ENCODE measurements at places on chromosomes 4 and X.

DNA sequence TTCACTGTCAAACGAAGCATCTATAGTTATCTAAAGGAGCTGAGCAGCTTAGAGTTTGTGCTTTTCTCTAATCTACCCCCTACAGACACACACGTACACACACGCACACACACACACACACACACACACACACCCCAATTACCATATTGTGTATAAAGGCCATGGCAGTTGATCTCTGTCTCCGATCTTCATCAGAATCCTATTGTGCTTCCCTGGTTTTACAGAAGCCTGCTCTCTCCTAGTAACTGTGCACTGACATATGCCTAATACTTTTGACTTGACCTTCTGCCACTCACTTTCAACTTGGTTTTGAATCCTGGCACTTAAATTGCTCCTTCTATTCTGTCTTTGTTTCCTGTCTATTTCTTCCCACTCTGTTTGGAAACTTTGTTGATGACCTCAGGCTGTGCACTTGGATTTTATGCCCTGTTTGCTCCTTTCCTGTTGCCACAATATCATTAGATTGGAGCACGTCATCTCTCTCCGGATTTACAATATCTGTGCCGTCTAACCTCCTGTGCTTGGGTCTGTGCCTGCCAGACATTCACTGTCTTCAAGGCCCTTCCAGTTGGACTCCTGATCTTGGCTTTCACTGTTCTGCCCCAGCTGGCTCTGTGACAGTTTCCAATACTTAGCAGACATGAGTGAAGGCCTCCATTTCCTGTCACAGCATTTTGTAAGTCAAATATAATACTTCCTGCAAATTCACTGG is 928.1 kb downstream of the FAT4 start:
- no peak for DNase-seq

- peak; percentile 32 for DNase-seq
Observed at GRCh38 chrX:84339507-84340364, 151.7 kb upstream of the RPS6KA6 start.

DNA sequence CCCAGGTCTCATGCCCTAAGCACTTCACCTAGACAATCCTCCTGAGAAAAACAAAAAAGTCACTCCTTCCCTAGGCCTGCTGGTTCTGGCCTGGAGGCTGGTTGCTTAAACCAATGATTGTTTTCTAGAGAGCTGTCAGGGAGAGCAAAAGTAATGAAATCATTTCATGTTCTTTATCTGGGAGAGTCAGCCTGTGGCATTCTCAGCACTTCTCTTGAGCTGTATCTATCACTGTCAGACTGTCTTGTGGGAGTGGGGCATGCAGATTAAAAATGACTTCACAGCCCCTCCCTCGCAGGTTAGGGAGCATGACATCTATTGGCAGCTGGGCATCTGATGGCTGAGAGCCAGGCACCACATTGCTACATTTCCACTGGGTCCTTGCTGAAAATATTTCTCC is 20.4 kb upstream of the TMEM154 start:
- DNase-seq = no peak

- no peak for DNase-seq
Observed at GRCh38 chr4:112185334-112185733, 40.1 kb downstream of the FAM241A start.

DNA sequence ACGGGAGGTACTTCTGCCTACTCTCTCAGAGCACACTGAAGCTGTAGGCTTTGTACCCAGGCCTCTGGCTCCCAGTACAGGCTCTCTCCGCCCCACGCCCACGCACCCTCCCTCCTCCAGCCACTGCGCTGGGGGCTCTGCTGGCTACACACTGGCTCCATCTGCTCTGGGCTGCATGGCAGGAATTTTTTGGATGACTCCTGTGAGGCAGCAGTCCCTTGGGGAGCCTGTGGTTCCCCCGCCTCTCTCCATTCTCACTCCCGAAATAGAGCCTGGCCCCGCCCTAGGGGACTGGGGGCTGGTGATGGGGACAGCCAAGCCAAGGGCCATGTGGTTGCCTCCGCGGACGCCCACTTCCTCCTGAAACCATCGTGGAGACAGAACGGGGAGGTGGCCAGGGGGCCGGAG is 58.1 kb upstream of the ADRA2C start:
- peak; percentile 92 for DNase-seq

DNA sequence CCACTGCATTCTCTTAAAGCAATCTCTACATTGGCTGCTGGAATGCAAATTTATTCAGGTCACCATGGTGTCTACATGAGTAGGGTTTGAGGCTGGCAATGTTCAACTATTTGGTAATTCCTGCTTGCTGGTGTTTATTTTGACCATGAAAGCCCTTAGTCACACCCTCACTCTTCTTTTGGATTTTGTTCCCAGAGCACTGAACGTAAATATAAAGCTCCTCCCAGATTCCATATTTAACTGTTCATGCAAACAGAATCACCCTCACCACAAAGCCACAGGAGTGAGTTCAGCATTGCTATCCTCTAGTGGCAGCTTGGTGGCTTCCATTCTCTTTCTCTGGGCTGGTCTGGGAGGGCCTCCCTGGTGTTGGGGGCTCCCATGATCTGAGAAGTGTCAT is 82.8 kb downstream of the LNX1 start:
- peak; percentile 88 for DNase-seq

GRCh38 chr4:6128221-6128850 is 72.0 kb downstream of the JAKMIP1 start:
- no peak for DNase-seq

DNA sequence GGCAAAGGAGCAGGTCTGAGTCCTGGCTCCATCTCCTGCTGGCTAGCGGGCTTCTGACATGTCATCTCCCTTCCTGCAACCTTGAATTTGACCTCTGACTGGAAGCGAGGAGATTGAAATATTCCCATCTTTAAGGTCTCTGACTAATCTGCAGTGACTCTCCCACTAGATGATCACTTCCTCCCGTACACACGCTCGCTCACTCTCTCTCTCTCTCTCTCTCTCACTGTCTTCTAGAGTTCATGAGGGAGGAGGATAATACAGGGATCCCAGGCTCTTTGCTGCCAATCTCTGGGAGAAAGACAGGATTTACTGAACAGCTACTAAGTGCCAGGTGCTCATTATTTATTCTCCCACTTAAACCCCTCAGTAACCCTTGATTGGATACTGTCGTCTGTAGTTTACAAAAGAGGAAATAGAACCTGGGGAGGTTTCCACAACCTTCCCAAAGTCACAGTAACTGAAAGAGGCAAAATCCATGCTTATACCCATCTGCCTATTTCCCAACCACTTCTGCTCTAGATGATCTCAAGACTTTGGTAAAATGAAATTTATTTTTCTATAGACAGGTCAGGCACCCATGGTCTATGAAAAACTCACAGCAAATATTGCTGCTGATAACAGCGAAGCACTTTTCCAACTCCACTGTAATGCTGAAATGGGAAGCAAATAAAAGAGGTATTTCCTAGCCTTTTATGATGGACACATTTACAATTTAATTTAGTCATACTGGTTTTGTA is 193.5 kb upstream of the C1QTNF7 start:
- peak; percentile 66 for DNase-seq

DNA sequence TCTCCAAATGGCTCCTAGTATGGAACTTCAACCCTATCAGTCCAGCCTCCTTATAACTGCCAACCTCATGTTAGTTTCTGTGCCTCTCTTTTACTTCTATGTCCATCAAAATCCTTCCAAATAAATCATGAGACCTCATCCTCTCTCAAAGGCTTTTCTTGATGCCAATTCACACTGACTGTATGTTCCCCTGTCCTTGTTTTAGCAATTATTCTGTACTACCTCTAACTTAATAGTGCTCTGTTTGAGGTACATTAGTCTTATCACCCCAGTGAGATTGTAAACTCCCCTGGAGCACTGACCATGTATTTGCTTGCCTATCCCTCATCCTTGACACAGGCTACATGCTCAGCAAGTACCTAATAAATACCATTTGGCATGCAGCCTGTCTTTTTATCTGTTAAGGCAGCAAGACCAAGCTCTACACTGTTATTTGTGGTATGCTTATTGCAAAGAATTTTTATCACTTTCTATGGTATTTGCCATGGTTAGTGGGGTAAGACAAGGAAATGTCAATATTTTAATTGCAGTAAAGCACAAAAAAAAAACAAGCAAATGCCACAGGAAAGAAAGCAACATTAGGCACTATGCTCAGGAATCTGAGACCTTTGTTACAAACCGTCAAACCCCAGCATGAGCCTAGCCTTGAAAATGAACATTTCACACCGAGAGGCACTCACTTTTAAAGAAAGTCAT is 119.2 kb downstream of the SMARCA1 start:
- peak; percentile 4 for DNase-seq

DNA sequence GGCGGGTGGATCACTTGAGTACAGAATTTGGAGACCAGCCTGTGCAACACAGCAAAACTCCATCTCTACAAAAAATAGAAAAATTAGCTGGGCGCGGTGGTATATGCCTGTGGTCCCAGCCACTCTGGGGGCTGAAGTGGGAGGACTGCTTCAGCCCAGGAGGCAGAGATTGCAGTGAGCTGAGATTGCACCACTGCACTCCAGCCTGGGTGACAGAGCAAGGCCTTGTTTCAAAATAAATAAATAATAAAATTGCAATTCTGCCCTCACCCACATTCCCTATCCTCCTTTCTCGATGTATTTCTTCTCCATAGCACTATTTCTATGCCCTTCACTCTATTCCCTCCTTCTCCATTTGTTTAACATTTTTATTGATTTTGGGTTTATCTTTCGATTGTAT is 8.7 kb upstream of the SLAIN2 start:
- no peak for DNase-seq

GRCh38 chr4:187656959-187657358 is 338.6 kb upstream of the ZFP42 start:
- peak; percentile 23 for DNase-seq

DNA sequence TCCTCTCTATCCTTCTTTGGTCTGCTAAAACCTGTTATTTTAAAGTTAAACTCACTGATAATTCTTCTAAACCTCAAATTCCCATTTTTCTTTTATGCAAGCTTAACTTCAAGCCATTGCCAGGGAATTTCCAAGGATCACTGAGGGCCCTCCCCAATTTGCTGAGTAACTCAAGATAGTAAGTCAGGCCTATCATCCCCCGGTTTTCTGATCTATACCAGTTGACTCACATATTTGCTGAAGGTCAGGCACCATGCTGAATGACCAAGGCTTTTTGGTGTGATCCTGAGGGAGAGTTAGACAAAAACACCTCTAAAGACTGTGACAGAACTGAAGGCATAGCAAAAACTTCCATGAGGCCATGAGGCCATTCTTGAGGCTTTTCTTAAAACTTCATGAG is 1301.9 kb downstream of the PCDH7 start:
- DNase-seq = peak; percentile 3

Data from fibroblast of skin of scalp (primary cell).